ENCODE measurements at places on chromosomes 1 and 21.

DNA sequence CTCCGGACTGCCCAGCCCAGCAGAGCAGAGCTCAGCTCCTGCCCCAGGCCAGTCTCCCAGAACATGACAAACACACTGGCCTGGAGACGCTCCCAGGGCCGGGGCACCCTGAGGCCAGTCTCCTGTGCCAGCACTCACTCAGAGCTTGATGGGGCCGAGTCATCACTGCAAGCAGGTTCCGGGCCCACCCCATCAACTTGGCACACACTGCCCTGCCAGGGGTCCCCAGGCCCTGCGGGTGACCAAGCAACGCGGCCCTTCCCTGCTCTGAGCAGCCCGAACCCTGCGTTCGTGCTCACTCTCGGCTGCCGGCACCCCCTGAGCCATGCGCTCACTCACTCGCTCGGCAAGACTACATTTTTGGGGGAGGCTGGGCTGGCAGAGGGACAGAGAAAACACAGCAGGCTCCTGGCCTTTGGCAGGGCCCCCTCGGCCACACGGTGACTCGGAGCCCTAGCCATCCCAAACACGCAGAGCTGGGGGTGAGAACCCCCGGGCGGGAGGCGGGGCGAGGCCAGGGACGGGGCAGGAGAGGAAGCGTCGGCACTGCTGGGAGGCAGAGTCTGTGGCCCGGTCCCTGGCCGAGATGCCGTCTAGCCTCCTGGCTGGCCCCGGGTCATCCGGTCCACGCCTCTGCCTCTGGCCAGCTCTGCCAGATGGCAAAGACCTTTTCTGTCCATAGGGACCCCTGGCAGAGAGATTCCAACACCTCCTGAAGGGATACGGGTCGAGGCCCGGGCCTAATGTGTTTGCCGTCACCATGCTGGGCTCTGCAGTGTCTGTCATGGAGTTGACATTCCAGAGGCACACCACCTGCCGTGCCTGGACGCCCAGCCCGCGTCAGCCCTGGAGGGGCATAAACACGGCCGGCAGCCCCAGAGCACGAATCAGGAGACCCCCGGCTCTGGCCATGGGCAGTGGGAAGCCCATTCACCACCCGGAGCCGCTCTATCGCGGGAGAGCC, 68.0 kb downstream of the MEGF6 start:
- no peak for DNase-seq

- no peak for DNase-seq
These were observed 20.1 kb upstream of the ARHGAP29 start for GRCh38 chr1:94257444-94257843.

DNA sequence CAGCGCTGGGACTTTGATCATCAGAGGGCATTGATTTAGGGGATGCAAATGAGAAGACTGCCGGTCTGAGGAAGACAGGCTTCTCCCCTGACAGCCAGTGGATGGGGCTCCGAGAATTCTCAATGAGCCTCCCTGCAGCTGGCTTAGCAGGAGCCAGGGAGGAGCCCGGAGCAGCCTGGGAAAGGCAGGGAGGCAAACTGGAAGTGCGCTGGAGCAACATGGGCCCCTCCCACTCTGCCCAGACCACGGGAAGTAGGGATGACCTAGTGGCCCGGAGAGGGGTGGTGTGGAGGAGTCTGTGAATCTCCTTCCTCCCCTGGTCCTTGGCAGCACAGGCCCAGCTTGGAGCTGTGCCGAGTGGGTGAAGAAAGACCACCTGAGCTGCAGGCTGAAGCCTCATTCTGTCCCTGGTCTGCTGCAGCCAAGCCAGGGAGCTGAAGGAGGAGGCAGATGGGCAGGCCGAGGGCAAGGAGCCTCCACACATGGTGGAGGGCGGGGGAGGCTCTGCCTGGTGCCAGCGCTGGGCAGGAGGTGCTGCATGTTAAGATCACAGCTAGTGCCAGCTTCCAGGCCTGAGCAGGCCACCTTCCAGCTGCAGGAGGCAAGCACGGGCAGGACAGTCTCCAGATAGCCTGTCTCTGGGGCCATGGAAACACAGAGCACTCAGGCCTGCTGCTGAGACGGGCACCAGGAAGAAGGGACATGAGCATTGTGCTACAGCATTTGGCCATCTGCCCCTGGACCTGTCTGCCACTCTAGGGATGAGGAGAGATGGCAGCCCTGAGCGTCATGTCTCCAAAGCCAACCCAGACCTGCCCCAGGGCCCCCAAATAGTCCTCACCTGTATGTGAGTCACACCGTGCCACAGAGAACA, 12.2 kb upstream of the CLSTN1 start:
- DNase-seq = no peak

GRCh38 chr1:2233997-2234761, 6.1 kb downstream of the SKI start:
- peak; percentile 75 for DNase-seq

DNA sequence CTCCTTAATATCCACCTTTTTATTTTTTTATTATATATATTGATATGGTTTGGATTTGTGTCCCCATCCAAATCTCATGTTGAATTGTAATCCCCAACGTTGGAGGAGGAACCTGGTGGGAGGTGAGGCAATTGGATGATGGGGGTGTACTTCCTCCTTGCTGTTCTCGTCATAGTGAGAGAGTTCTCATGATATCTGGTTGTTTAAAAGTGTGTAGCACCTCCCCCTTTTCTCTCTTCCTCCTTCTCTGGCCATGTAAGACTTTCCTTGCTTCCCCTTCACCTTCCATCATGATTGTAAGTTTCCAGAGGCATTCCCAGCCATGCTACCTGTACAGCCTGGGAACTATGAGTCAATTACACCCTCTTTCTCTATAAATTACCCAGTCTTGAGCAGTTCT, 22.7 kb upstream of the CCSAP start:
- DNase-seq = no peak

- DNase-seq = peak; percentile 17
These were observed 72.4 kb upstream of the BCAR3 start for GRCh38 chr1:93753791-93754763.

- DNase-seq = peak; percentile 4
These were observed 97.5 kb upstream of the CTTNBP2NL start for GRCh38 chr1:112298558-112298957.

DNA sequence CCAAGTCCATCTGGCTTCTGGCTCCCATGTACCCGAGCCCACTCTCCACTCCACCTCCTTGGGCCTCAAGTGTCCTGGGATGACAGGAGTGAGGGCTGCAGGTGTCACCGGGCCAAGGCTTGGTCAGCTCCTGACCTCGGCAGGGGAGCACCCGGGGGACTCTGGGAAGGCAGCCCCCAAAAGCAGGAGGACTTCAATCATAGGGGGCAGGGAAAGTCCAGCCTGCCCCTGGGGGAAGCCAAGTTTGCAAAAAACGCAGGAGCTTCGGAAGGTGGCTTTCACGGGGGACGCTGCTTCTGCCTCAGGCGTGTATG, 56.8 kb downstream of the KCNAB2 start:
- DNase-seq = no peak

DNA sequence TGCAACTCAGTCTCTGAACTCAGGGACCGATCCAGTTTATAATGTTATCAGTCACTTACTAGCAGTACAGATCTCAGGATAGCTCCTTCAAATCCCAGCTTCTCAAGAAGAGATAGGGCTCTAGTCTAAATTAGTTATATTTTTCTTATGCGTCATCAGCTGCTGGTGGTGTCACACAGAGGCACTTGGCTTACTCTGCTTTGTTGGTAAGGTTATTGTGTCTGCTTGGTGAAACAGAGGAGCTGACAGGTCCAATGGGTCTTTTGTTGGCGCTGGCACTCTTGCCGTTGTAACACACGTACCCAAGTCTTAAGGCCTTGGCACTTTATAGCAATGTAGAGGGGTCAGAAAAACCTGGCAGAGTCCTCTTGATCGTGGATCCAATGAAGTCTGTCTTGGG, 12.2 kb downstream of the TOR1AIP2 start:
- no peak for DNase-seq

- DNase-seq = no peak
These were observed 76.9 kb upstream of the RNPC3 start for GRCh38 chr1:103448560-103448959.

GRCh38 chr1:160837558-160838205, 25.0 kb downstream of the CD244 start:
- DNase-seq = peak; percentile 86

DNA sequence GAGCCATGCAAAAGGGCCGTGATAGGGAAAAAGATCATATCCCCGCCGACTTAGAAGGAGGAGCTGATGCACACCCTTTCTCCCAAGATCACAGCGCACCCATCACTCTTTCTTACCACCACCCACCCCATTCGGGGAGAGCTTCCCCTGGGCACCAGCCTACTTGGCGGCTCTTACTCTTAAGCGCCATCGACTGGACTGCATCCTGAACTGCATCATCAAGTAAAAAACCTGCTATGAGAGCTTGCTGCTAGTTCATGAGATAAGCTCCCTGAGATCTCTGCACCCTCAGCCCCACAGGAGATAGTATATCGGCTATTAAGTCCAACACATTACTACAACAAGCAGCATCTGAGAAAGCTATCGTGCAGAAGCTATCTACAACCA, 125.1 kb downstream of the BARHL2 start:
- DNase-seq = no peak

DNA sequence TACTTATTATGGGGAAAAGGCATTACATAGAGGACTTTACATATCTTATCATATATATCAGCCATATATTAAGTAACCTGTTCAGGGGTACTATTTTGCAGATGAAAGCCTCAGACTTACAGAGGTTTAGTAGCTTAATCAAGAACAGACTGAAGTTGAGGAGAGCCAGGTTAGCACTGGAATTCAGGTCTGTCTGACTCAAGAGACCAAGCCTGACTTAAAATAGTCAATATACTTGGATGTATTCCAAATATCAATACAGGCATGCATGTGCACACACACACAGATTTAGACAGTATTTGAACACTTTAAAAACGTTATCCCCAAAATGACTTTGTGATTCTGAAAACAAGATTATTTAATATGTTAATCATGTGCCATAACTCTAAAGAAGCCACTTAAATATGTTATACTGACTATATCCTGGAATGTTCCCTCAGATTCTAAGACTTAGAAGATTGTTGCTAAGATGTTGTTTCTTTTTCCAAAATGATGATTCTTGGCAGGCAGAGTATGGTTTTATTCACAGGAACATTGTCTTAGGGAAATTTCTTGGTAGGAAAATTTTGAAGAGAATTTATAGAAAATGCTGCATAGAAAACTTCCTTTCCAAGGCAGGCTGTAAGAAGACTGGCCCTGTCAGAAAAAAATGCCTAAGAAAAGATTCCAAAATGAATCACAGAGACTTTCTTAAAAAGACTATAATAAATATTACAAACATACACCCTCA, 61.6 kb downstream of the ADAMTS1 start:
- no peak for DNase-seq

DNA sequence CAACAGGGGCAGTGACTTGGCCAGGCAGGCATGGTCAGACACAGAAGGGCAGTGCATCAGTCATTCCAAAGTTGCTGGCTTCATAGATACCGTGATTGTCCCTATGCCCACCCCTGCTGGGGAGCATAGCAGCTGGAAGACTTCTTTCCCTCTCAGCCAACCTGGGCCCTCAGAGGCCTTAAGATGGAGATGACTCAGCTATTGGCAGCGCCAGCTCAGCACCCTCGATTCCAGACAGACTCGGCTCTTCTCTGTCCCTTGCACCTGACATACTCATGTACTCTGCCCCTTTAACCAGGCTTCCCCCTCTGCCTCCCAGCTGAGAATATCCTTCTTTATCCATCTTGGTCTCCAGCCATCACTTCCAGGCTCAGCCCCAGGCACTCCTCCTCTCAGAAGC, 16.8 kb downstream of the SLAMF8 start:
- no peak for DNase-seq

DNA sequence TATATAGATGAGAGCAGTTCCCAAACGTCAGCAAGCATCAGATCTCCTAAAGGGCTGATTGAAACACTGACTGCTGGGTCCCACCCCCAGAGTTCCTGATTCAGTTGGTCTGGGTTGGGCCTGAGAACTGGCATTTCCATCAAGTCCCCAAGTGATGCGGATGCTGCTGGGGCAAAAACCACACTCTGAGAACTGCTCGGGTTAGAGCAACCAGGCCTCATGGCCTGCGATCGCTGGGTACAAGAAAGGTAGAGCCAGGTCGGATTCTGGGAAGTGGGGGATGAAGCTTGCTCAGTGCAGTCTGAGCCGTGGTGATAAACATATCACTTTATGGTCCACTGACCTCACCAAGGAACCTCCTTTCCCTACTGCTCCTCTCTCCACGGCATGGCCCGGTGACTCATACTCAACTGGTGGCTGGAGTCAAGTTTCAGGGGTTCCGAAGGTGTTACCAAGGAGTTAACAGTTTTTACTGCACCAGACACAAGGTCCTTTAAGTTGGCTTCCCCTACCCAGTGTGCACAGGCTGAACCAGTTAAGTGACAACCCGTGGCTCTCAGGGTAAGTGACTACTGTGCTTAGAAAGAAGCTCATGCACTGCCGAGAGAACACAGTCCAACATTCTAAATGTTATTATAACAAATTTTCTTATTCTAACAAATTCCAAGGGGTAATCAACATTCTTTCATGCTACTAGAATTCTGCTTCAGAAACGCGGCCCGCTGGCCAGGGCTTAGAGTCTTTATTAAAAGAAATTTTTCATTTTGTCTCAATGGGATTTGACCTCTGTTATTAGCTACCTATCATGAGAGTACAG, 153.5 kb downstream of the TGFBR3 start:
- DNase-seq = no peak

GRCh38 chr1:227744668-227745067, 9.4 kb downstream of the SNAP47 start:
- DNase-seq = no peak

DNA sequence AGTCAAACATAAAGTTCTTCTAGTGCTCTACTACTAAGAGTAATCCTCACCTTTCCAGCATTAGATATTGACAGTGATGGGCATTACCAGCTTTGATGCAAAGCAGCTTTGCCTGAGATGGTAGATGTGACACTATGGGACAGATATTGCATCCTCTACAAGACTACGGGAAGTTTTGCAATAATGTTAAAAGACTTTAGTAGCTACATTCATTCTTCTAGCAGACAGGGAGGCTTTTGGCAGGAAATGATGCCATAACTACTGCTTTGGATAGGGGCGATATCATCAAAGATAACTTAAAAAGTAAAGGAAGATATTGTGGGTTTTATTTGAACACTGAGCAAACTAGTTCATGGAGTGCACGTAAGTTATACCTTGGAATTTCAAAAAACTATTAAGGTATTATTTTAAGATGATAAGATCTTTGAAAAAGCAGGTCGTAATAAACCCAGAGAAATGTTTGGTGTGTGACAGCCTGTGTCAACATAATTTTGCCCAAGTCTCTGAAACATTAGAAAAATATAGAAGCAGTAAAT, 368.3 kb upstream of the TMPRSS15 start:
- no peak for DNase-seq

DNA sequence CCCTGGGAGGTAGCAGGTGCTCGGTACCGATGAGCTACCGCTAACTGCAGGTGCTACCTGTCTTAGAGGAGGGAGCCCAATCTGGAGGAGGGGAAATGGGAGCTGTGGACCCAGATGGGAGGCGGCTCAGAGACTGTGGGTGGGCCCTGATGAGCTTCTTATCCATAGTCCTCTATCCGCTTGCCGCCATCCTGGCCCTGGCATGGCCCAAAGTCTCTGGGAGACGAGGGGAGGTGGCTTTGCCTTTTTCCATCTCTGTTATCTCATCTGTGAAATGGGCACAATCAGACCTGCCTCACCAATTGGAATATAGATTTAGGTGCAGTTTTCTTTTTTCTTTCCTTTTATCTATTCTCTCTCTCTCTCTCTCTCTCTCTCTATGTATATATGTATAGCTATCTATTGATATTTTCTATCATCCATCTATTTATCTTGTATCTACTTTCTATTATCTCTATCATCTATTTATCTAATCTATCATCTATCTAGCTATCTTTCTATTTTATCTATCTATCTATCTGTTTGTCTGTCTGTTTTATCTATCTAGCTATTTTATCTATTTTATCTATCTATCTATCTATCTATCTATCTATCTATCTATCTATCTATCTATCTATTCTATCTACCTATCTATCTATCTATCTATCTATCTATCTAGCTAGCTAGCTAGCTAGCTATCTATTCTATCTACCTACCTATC, 16.5 kb downstream of the TNFRSF1B start:
- no peak for DNase-seq

Data from CD4-positive, alpha-beta T cell (primary cell).